ENCODE measurements at places on chromosomes 13 and 19.

GRCh38 chr19:7734220-7735203 is 2.6 kb upstream of the CLEC4G start:
- DNase-seq, result no peak

DNA sequence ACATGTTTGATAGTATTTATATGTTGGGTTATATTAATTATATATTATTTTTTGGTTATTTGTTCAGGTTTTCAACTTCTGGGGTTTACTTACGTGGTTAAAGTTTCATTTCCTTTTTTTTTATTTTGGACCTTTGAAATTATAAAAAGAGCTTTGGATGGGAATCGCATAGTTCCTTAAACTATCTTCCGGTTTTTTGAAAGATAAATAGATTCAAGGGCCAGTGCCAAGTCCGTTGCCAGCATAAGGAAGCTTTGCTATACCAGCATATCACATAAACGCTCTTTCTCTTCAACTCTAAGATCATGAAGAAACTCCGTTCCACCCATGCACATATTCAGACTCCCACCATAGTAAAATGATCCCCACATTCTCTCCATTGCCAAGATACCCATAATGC is 7.4 kb upstream of the OXGR1 start:
- no peak for DNase-seq

GRCh38 chr13:45016792-45017425 is 27.6 kb downstream of the GPALPP1 start:
- no peak for DNase-seq

- no peak for DNase-seq
Measured at GRCh38 chr13:63209330-63210017, 1793.8 kb upstream of the PCDH20 start.

- no peak for DNase-seq
Measured at GRCh38 chr19:32404933-32405430, 588 bp upstream of the DPY19L3 start.
